Mammary epithelial cell (primary cell): ENCODE measurements at places on chromosomes 12 and 14.

DNA sequence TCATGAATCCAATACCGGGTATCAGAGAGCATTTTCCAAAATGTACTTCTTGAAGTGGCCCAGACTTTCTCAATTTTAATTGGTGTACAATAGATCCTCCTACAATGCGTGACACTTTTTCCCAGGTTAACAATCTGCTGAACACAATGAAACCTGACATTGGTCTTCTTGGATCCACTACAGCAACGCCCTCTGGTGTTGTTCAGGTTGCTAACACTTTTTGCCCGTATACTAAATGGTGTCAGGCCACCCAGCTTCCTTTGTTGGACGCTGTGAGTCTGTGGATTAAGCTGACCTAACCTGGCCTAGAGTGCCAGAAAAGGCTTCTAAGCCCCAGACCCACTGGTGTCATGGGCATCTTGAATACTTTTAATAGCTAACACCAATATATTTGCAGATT is 89.2 kb downstream of the KCNK10 start:
- DNase-seq = no peak

- DNase-seq = no peak
Measured at GRCh38 chr14:22656226-22656625, 12.1 kb upstream of the OR6J1 start.

DNA sequence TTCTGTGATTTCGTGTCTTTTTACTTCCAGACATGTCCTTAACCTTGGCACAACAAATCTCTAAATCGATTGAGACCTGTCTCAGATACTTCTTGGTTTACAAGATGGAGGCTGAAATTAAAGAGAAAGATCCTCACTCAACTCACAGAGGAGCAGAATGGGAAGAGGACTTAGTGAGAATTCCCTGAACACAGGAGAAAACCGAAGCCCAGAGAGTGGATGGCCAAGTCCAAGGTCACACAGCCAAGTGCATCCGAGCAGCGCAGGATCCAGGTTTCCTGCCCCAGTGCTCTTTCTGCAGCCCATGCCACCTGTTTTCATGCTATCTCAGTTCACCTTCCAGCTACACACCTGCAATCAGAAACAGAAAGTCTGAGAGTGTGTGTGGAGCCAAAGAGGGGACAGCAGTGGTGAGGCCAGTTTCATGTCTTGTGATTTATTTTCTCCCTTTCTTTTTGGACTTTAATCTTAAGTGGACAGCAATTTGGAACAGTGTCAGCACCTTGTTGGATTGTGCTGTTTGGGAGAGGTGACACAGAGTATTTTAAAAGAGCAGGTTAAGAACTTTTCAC is 22.9 kb upstream of the TCL1B start:
- DNase-seq = no peak

GRCh38 chr12:10001171-10001776 is 2.4 kb upstream of the CLEC1B start:
- no peak for DNase-seq

DNA sequence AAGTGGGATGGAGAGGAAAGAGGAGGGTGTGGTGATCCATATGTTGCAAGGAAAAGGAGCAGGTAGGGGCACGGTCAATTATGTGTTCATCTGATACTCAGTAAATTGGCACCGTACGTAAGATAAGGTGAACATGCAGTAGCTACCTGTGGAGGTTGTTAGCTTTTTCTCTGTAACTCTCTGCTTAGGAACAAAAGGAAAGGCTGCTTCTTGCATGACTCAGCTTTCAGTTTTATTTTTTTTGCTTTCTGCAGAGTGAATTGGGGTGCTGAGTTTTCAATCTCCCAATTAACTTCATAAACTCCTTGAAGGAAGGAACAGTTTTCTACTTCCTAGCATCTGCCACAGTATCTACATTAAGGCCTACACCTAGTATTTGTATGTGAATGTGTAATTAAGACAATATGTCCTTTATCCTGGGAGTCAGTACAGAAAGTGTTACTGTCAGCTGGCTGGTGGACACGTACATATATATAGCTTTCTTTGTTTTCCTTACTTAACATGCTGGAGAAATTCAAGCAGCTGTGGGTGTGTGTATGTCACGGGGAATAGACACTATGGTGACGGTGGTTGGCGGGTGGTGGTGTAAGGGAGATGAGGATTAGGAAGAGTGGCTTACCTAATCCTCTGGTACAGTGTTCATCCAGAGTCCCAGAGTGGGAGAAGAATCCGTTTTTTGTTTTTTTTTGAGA is 40.1 kb upstream of the WNK1 start:
- peak; percentile 24 for DNase-seq

DNA sequence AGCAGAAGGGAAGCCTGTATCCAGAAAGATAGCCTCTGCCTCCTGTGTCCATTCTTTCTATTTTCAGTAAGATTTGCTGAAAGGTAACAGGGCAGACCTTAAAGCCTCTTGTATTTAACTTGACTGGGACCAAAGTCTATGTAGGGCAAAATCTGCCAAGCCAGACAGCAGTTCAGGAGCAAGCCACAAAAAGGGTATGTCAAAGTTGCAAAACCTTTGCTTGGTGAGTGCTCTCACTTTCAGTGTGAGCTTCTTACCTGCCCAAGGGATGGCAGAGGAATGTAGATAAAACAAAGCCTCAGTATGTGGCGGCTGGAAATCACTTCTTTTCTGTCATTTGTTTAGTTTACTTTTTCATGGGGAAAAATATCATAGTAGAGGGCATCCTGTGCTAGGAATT is 63.1 kb downstream of the PLEKHG7 start:
- DNase-seq = no peak

- no peak for DNase-seq
Measured at GRCh38 chr14:64746298-64747250, 42.4 kb downstream of the PLEKHG3 start.

- no peak for DNase-seq
Measured at GRCh38 chr14:89060191-89060590, 235.7 kb downstream of the TTC8 start.

- peak; percentile 5 for DNase-seq
Measured at GRCh38 chr14:53542732-53543131, 389.6 kb upstream of the DDHD1 start.

DNA sequence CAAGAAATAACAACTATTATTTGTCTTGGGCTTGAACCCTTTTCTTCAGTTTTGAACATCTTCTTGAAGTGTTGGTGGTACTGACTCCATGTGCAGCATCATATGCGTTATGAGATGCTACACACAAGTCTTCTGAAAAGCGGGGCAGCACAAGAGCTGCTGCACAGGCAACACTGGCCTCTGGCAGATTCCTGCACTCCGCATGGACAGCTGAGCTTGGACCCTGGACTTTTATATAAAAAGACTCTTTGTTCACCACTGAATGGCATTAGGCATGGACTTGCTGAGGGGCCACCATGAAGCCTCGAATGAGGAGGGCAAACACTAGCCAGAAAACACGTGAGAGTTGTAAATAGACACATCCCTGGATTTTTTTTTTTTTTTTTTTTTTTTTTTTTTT is 210.8 kb upstream of the NPAS3 start:
- no peak for DNase-seq

DNA sequence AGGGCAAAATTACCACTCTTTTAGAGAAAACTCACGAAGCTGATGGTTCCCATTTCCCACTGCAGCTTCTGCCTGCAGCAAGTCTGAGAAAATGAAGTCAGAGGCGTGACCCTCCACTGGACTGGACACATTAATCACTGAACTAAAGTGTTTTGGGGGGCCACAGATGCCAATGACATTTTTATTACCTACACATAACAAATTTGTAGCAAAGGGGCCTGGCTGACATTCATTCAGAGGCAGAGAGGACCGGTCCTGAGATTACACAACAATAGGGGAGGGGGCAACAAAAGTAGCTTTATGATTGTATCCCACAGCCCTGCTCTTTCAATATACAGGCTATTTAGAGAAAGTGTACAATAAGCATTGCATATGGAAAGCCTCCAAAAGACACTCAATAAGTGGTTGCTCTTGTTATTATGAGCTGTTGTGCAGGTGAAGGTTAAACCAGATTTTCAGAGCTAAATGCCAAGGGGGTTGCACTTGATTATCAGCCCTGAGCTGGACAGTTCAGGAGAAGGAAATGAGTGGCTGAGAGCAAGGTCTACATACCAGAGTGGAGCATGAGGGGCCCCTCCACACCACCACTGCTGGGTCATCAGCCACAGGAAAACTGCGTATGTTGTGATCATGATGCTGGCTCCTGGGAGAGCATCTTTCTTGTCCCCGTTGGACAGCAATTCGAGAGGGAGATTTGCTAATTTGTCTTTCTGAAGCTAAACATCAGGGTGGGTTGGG is 41.5 kb upstream of the CCDC60 start:
- no peak for DNase-seq

DNA sequence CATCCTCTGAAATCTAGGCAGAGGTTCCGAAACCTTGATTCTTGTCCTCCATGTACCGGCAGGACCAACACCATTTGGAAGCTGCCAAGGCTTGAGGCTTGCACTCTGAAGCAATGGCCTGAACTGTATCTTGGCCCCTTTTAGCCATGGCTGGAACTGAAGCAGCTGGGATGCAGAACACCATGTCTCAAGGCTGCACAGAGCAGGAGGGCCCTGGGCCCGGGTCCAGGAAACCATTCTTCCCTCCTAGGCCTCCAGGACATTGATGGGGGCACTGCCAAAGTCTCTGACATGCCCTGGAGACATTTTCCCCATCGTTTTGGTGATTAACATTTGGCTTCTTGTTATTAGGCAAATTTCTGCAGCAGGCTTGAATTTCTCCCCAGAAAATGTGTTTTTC is 198.7 kb downstream of the EFCAB11 start:
- DNase-seq = no peak

GRCh38 chr14:54211551-54212308 is 185.1 kb upstream of the CDKN3 start:
- DNase-seq = peak; percentile 79

GRCh38 chr12:72543777-72544467 is 271.8 kb downstream of the TRHDE start:
- DNase-seq = no peak

GRCh38 chr12:3947781-3948180 is 74.6 kb upstream of the PARP11 start:
- DNase-seq = no peak

- DNase-seq = no peak
Measured at GRCh38 chr12:57381693-57382220, 49.1 kb downstream of the R3HDM2 start.

DNA sequence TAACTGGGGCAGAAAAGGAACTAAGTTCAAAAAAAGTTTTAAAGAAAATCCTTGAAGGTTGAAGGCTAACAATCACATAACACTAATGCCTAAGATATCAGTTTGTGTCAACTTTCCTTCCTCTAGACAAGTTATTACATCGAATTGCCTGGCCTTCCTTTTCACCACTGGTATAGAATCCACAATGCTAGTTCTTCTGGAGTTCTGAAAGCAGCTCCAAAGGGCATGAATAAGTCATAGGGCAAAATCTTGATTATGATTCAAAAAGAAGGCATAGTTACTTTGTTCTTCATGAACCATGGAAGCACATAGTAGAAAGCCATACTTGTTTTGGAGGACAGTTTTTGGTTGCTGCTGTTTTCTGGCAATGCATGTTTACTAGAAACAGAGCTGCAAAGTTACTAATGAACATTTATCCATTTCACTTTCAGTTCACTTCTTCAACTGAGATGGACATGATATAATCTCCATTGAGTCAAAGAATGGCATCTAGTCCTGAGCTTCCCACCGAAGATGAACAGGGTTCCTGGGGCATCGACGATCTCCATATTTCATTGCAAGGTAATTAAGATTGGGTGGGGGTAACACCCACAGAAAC is 56.0 kb downstream of the SYNE2 start:
- no peak for DNase-seq

DNA sequence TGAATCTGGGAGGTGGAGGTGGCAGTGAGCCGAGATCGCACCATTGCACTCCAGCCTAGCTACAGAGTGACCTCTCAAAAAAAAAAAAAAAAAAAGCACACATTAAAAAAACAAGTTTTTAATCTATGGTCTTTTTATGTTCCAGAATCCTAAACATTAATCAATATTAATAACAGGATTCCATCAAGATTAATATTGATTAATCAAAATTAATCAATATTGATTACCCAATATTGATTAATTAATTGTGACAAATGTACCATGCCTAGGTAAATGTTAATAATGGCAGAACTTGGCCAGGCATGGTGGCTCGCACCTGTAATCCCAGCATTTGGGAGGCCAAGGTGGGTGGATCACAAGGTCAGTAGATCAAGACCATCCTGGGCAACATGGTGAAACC is 7.9 kb upstream of the NANOG start:
- no peak for DNase-seq

DNA sequence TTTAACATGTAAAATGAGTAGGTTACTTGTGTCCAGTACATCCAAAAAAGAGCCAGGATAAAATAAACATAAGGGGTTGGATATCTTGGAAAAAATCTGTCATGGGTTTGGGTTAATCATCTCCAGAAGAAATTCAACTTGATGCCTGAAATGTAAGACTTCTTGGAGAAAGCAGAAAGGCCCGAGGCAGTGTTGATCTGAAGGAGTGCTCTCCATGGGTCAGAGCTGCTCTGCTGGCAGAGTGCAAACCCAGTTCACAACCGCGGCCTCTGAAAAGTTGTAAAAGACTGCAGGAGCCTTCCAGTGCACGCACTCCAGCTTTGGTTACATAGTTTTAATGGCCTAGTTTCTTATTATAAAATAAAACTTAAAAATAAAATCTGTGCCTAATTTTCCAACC is 97.3 kb upstream of the ALX1 start:
- DNase-seq = no peak

DNA sequence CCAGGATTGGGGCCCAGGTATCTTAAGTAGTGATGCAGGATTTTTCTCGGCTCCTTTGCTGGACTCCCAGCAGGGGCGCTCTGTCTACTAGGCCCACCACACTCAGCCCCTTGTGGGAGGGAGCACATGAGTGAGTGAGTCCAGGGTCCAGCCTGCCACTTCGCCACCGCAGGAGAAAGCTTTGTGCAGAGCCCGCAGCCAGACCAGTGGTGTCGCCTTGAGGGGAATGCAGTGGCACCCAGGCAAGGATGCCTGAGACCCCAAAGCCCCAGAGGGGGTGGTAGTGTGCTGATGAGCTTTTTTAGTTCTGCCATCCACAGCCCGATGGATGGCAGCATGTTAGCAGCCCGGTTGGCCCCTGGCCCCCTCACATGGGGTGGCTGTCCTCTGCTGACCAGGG is 5.4 kb upstream of the MRPS35 start:
- DNase-seq = no peak

DNA sequence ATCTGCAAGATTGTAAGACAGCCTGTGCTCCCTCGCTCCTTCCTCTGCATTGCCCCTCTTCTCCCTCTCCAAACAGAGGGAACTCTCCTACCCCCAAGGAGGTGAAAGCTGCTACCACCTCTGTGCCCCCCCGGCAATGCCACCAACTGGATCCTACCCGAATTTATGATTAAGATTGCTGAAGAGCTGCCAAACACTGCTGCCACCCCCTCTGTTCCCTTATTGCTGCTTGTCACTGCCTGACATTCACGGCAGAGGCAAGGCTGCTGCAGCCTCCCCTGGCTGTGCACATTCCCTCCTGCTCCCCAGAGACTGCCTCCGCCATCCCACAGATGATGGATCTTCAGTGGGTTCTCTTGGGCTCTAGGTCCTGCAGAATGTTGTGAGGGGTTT is 37.4 kb downstream of the DAD1 start:
- no peak for DNase-seq

- DNase-seq = no peak
Measured at GRCh38 chr12:53972722-53973235, at the start of gene HOXC11. Gene HOXC11 (plus strand): TSS chr12:53973126. CDS start chr12:53973242, 116 bp downstream.
